ENCODE measurements at places on chromosomes 5 and 9.

- DNase-seq, result no peak
Observed at GRCh38 chr5:65157906-65158603, 323.7 kb downstream of the ADAMTS6 start.

- DNase-seq, result no peak
Observed at GRCh38 chr5:160311491-160312133, 752 bp downstream of the CCNJL start.

DNA sequence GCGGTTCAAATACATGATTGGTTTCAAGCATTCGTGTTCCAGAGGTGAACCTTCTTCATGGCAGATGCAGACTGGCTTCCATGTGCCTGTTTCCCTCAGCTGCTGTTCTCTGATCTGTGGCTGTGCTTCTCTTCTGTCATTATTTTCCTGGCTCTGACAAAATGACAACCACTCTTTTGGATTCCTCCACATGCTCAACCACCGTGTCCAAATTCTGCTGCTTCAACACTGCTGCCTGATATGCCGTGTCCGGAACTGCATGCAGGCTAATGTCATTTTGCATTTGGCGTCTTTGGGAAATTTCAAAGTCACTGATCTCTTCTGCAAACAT, 368.7 kb upstream of the ZNF608 start:
- no peak for DNase-seq

DNA sequence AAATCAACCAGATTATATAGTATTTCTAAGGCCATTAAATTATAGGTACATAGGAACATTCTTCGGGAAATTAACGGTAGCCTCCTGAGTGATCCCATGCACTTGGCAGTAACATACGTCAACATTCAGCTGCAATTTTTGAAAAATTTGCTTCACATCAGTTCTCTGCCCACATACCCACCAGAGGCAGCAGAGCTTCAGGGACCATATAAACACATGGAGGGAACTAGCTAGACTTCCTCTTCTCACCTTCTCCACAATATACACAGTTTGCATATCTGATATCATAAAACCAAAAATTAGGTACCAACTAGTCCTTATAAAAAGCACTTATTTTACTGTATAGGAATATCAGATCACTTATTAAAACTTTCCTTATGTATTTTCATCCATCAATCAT, 4.8 kb downstream of the PSIP1 start:
- no peak for DNase-seq

DNA sequence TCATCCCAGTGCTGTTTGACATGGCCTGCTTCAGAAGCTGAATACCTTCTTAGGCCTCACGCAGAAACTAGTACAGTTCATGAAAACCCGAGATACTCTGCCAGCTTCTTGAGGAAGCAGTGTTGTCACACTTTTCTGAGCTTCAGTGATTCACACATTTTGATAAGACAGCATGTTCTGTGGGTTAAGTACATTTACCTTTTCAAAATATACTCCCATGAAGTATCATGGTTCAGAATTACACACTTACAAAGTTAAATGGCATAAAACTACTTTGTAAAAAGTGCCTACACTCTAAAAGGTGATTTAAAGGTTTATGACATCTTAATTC, 56.9 kb downstream of the VCAN start:
- DNase-seq, result no peak

DNA sequence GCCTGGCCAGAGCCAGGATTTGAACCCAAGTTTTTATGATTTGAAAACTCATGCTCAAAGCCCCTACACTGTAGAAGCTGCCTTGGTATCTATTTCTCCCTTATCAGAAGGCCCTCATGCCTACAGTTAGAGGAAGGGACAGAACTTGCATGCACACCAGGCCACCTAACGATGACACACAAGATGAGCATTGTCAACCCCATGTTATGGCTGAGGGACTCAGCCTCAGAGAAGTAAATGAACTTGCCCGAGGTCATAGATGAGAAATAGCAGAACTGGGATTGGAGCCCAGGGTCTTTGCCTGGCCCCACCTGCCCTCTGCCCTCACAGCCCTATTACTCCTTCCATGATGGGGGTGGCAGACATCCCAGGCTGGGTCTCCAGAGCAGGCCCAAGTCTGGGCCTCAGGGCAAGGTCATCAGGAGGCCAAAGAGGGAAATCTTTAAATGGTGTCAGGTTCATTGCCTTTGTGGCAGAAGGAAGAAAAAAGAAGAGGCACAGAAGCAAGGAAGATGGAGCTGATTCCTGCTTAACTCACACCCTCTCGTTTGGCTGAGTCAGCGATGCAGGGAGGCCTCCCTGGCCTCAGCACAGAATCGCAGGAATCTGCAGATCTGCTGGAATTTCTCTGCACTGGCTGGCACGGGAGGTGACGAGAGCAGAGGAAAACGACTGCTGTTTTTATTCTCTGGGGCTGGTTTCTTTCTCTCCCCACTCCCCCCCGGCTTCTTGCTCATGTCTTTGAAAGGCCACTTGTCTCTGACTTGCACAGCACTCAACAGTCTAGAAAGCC, 20.6 kb upstream of the CRB2 start:
- DNase-seq, result no peak

- no peak for DNase-seq
Observed at GRCh38 chr5:93158841-93159240, 422.2 kb downstream of the NR2F1-AS1 start.

DNA sequence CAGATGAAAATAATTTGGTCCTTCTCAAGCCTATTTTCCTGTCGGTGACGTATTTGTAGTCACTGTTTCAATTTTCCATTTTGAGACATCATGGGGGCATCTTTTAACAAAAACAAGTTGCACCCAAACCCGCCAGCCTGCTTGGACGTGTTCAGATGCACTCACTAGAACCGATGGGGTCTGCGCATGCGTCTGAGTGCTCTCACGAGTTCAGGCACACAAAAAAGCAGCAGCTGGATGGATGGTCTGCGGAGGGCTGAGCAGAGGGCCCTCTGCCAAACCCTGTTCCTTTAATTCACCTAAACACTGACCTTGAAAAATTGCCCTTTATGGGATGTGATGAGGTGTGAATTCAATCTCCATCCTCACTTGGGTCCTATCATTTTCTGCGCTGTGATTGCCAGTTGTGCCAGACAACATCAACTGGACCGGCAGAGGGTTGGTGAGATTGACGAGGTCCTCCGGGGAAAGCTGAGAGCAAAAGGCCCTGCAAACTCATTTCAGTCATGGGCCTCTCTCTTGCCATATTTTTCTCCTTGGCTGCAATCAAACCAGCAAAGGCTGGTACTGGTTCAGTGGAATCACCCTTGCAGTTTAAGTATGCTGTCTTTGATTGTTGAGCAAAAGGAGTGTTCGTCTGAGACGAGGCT, 251.9 kb downstream of the NFIB start:
- DNase-seq, result no peak

- DNase-seq, result no peak
Observed at GRCh38 chr9:73168298-73168934, 16.8 kb downstream of the ANXA1 start.

- DNase-seq, result no peak
Observed at GRCh38 chr5:125465703-125466102, 719.3 kb upstream of the ZNF608 start.

- DNase-seq, result no peak
Observed at GRCh38 chr9:135745189-135745588, 43.2 kb downstream of the KCNT1 start.

DNA sequence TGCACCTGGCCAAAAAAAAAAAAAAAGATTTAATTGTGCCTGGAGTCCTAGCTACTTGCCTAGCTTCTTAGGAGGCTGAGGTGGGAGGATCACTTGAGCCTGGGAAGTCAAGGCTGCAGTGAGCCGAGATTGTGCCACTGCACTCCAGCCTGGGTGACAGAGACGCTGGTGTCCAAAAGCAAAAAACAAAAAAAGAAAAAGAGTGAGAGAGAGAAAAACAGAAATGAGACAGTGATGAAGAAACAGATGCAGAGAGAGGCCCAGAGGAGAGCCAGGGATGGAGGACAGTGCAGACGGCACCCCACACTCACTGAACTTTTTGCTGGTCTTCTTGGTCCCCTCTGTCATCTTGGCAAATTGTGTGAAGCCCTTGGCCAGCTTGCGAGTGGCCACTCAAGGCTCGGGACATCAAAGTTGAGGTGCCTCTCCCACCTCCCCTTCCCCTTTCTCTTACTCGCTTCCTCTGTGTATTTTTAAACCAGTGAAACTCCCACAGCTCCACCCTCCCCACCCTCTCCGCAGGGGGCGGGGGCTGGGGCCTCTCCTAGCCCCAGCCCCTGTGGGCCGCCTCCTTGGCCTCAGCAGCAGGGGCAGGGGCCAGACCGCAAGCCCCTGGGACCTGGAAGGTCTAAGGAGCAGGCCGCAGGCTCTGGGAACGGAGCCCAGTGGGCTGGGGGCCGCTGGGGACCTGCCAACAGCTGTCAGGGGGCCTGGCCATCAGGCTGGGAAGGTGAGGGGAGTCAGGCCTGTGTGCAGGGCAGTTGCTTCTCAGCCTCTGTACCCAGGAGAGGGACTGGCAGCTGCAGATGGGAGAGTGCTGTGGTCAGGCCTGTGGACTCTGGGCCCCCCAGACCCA, at the start of gene SH2D3C:
TSS of gene SH2D3C (minus strand) at position 387 of the 856 bp plus-strand sequence. CDS start at position 348, 39 bp downstream.
- no peak for DNase-seq

DNA sequence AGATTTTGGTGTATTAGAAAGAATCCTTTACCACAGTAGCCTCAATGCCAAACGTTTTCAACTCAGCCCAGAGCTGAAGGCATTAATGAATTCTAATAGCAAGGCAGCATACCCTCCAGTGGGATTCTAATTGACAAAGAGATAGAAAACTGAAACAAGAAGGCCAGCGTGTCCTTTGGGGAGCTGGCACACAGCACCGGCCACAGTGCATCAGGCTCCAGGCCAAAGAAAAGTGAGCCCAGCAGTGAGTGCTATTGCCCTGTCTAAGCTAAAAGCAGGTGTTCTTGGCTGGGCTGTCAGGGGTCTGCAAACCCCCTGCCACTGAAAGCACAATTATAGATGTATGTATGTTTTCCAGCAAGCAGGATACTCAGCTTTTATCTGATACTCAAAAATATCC, 40.4 kb downstream of the PPIC start:
- no peak for DNase-seq

- DNase-seq, result no peak
Observed at GRCh38 chr9:13750639-13751038, 471.1 kb upstream of the MPDZ start.

- no peak for DNase-seq
Observed at GRCh38 chr9:74940600-74940999, 12.1 kb downstream of the C9orf40 start.

GRCh38 chr5:57532513-57533497, 50.2 kb upstream of the ACTBL2 start:
- DNase-seq, result no peak

DNA sequence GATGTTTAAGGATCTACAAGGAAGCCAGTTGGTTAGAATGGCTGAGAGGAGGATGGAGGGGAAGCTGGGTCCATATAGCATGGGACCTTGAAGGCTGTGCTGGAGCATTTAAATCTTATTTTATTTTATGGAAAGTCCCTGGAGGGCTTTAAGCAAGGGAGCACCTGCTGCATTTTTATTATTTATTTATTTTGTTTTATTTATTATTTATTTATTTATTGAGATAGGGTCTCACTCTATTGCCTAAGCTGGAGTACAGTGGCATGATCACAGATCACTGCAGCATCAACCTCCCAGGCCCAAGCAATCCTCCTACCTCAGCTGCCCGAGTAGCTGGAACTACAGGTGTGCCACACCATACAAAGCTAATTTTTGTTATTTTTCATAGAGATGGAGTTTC, 4.9 kb upstream of the MVB12B start:
- DNase-seq, result no peak

Measured in T-helper 2 cell treated with Interferon-gamma antibody and Interleukin-4, amounts not matched to agents 5 μg/mL and 100 μg/mL, for 36 hours (primary cell).